SK-MEL-5 (cell line): ENCODE measurements at places on chromosomes 11 and 22. TPM values are rescaled to one million over a fixed set of nuclear protein-coding genes. Genes with fewer than 3 reads are reported as not detected.

The PANX3 gene
- not detected in 2 replicates for total RNA-seq

DNA sequence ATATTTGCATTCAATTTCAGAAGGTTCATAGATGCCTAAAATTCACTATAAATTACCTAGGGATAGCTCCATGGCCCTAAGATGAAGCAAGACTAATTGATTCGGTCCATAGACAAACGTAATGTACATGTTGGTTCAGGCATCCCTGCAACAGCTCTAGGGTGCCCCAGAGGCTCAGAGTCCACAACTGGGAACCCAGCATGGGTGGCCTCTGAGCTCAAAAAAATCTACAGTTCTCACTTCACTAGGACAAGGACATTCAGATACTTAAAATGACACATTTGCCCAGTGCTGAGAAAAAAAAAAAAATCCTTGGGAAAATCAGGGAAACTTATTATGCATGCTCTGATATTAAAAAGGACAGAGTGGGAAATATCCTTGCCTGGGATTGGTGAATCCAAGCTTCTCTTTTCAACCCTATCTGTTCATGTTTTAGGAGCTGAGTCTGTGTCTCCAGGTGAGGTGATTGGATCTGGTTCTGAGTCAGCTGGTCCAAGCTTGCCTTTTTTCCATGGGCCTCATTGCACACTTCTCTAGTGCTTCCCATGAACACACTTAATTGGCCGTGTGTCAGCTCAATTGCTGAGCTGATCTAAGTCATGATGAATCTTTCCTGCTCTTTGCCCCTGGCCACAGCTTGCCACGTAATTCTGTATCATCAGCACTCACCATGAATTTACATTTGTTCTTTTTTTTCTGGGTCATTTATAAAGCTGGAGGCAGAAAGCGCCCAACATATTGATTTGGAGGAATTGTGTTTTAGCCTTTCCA, 116.3 kb upstream of the RCN1 start:
- DNase-seq = no peak

GRCh38 chr11:92501066-92501739, 276.6 kb downstream of the FAT3 start:
- DNase-seq = no peak

DNA sequence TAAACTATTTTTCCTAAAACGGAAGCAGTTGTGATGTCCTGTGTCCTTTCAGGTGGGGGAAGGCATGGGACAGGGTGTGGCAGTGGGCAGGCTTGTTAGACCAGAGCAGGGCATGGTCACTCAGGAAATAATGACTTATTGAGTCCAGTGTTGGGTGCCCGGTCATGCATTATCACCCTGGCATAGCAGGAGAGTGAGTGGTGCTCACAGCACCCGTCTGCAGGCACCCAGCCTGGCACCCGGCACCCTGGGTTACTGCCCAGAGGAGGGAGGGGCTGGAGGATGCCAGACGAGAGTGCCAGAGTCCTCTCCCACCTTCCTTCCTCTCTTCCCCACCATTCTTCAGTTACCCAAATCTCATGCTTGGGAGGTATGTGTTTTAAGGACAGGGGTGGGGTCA, 59.1 kb downstream of the ST3GAL4 start:
- DNase-seq = no peak

The GGT5 gene
- 0.13 TPM in 1 of 2 replicates, not detected in the other for total RNA-seq

DNA sequence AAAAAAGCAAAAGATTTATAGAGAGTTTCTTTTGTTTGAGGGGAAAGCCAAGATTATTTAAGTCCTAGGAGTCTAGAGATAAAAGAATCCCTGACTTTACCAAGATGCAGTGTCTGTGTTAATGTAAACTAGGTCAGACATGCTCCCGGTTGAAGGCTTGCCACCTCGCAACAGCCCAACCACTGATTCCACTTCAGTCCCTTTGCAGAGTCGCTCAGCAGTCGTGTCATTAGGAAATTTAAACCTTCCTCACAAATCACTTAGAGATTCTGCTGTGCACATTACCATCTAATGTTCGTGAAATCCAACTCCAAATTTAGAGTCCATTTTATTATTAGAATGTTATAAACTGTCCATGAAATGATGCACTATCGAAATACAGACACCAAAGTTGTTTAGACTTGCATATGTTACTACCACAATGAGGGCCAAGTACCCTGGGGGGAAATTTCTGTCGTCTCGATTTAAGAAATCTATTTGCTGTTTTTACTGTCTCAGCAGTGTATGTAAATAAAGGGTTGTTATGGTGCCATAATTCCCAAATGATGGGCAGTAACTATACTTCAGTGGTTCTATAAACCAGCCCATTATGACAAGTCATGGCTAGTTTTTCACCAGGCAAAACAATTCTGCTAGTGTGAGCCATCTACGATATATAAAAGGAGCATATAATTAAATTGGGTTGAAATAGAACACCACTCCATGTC, 101.4 kb upstream of the MTNR1B start:
- DNase-seq = no peak

The CHRM4 gene
- 1.9 and 2.7 TPM in 2 replicates for total RNA-seq

DNA sequence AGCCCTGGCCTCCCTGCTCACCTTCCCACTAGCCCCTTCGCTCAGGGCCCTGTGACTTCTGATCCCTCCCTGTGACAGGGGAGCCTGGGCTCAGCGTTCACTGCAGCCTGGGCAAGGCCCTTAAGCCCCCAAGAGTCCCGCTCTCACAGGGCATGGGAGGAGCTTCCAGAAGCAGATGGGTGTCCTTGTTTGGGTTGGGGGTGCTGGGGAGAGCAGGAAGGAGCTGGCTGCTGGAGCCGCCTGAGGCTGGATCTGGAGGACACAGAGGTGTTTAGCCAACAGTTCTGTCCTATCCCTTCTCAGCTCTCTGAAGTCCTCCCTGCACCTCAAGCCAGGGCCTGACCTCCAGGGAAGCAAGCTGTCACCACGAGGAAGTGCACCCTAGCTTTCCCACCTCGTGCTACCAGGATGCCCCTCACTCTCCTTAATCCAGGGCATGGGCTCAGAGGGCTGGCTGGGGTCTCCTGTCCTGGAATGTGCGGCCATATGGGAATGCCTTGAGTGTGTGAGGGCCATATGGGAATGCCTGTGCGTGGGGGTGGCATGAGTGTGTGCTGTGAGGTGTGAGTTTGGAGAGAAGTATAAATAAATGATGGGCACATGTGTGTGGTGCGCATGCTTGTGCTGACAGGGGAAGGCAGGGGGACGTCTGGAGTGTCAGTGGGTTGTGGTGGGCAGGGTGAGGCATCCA, 25.0 kb upstream of the TUB start:
- no peak for DNase-seq

DNA sequence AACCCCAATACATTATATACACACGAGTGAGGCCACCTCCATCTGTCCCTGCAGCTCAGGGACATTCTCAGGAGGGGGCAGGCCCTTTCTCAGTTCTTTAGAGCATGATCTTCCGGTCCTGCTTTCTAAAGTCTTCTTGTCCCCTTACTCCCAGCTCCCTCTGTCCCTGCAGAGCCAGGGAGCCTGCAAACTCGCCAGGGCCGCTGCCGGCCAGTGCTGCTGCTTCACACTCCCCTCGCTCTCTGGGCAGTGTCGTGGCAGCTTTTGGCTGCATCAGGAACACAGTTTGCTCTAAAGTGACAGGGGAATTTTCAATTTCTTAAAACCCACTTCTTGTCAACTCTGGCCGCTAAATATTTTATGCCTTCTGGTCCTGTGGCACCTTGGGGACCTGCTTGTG, 130.1 kb upstream of the NARS2 start:
- no peak for DNase-seq

GRCh38 chr11:111639226-111639925, 37.1 kb downstream of the SIK2 start:
- no peak for DNase-seq

- DNase-seq = no peak
Observed at GRCh38 chr11:5196731-5197130, 3.8 kb downstream of the OR51V1 start.

GRCh38 chr11:7116370-7116769, 27.6 kb downstream of the RBMXL2 start:
- no peak for DNase-seq

- no peak for DNase-seq
Observed at GRCh38 chr22:35491908-35492380, 48.7 kb upstream of the RASD2 start.

DNA sequence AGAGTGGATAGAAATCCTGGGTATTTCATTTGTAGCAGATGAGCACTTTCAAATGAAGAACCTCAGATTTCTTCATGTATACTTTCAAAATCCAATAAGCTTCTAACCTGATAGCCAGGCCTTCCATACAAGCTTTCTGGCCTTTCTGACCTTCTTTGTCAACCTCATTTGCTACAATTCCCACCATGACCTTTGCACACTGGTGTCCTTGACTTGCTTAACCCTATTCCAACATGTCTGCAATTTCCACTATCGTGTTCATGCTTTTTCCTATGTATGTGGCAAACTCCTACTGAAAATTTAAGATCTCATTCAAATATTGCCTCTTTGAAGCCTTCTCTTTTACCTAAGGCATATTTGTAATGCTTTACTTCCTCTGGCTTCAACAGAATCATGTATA, 242.1 kb upstream of the CCDC90B start:
- no peak for DNase-seq

DNA sequence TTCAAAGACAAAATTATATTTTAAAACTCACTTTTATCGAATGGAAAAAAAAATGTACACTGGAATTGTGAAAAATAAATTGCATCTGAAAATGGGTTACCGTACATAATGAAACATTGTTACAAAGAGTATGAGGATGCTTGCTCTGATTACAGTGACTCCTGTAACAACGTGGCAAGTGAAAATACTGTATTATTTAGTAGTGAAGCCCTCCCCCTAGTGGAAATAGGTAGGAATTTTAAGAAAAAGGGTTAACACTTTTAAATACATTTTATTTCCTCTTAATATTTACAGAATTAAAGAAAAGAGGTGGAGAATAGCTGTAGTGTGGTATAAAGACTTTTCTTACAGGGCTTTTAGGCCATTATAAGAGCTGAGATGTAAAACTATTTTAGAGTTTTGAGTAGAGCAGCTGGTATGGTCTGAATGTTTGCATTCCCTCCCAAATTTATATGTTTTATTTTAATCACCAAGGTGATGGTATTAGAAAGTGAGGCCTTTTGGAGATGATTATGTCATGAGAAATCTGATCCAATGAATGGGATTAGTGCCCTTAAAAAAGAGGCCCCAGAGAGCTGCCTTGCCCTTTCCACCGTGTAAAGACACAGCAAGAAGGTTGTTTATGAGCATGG, 25.2 kb downstream of the FAM76B start:
- peak; percentile 66 for DNase-seq

DNA sequence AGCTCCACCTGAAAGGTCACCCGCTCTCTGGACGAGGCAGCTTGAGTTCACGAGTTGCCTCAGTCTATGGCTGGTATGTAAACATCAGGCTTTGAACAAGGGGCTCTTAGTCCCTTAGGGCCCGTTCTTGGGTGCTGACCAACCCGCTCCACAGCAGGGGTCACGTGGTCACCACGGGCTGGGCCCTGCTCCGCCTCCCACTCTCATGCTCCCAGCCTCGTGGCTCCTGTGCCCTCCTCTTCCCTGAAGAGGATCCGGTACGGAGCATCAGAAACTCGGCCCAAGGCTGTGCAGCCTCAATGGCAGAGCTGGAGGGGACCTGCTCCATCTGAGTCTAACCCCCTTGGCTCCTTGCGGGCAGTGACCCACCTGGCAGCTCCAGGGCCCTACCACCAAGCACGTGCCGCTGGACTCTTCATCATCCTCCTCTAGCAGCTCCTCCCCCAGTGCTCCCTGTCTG, 54.2 kb upstream of the TTLL12 start:
- peak; percentile 78 for DNase-seq

The CECR2 gene
- 4.8 and 5.7 TPM in 2 replicates for total RNA-seq

DNA sequence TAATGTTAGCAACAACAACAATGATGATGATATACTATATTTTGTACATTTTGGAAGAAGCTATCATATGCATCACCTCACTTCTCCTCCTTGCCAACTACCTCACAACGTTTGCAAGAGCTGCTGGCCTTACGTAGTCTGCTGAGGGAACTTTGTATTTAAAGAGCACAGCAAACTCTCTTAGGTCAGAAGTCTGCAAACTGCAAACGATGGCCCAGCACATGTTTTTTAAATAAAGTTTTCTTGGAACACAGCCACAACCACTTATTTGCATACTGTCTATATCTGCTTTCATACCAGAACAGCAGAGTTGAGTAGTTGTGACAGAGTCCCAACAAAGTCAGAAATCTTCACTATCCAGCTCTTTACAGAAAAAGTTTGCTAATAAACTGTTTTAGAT, 261.7 kb downstream of the TENM4 start:
- no peak for DNase-seq

The POU2AF1 gene
- not detected in 2 replicates for total RNA-seq

DNA sequence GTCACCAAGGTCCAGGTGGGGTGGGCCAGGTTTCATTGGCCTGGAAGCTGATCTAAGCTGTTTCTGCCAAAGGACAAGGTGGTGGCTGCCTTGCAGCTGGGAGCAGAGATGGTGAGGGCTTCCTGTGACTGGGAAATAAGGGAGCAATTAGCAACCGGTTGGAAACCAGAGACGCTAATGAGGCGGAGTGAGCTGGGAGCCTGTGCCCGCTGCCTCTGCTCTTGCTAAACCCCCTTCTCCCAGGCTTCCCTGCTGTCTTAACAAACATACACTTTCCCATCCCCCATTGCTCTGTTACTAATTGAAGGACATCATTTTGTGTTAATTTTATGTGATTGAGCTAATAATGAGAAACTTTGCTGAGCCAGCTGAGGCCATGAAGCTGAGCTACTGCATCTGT, 121.8 kb downstream of the INSC start:
- DNase-seq = no peak

The MEI1 gene
- 0.13 TPM in 1 of 2 replicates, not detected in the other for total RNA-seq

DNA sequence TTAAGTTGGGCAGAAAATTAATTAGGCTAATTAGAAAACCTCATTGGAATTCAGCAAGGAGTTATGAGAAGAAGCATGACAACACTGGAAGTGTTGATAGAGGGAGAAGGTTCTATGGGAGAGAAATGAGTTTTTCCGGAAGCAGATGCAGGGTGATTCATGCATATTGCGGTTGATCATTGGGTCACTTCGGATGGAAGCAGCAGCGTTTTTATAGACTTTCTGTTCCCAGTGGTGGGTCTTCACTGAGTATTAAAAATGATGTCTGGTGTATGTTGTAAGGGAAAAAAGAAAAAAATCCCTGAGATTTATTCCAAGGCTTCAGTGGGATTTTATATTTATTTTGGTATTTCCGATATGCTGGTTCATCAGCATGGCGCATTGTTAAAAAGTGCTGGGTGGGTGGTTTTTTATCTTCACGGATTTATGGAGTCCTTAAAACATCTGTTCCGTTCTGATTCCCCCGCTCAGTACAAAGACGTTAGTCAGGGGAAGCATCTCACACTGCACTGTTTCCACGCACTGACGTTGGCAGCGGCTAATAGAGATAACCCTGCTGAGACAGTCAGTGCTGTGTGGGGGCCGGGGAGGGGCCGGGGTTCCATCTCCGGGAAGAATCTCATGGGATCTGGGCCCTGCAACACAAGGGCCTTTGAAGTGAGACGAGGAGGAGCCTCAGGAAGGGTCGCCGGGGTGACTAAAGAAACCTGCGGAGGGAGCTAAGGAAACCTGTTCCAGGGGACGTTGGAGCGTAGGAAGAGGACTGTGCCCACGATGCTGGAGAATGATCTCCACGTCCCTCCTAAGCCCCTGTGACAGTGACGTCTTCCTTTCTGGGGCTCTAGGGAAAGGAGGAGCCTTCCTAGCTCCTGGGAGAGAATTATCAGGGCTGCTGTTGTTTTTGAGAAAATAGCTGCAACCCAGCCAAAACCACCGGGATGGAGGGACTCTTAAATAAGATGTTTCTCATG, 390.0 kb downstream of the NTM start:
- peak; percentile 96 for DNase-seq

The BBOX1 gene
- total RNA-seq = not detected in 2 replicates

- peak; percentile 81 for DNase-seq
Observed at GRCh38 chr11:40280159-40281051, 1179.0 kb downstream of the LRRC4C start.

- no peak for DNase-seq
Observed at GRCh38 chr11:69664103-69664775, 10.9 kb downstream of the LTO1 start.
